ENCODE measurements at places on chromosomes 11 and 22.

- no peak for DNase-seq
Observed at GRCh38 chr11:64711956-64712362, 11.0 kb downstream of the NRXN2 start.

GRCh38 chr11:8826901-8827560, 84.0 kb upstream of the AKIP1 start:
- DNase-seq = no peak

GRCh38 chr11:41917900-41918299, 458.4 kb upstream of the LRRC4C start:
- no peak for DNase-seq

GRCh38 chr11:112771851-112772250, 189.4 kb upstream of the NCAM1 start:
- no peak for DNase-seq

DNA sequence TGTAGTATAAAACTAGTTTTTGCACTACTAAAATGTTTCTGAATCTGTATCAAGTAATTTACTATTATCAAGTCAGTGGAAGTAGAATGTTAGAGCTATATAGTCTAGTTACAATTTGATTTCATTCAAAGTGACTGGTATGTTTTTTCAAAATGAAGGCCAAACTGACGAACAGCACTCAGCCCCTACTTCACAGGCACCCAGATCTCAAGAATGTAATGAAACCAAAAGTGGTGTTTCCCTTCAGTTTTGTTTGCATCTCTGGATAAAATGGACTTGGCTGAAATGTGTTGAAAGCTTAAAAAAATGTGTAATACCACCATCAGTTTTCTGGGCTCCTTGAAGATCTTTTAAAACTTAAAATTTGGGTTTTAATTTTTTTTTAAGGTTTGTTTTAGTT, 46.4 kb downstream of the QSER1 start:
- DNase-seq = no peak

GRCh38 chr11:19646921-19647320, 65.7 kb upstream of the NAV2 start:
- no peak for DNase-seq

GRCh38 chr11:64102005-64102738, 63.7 kb downstream of the MACROD1 start:
- DNase-seq = no peak

- DNase-seq = no peak
Observed at GRCh38 chr22:45763236-45763624, 91.6 kb downstream of the ATXN10 start.

DNA sequence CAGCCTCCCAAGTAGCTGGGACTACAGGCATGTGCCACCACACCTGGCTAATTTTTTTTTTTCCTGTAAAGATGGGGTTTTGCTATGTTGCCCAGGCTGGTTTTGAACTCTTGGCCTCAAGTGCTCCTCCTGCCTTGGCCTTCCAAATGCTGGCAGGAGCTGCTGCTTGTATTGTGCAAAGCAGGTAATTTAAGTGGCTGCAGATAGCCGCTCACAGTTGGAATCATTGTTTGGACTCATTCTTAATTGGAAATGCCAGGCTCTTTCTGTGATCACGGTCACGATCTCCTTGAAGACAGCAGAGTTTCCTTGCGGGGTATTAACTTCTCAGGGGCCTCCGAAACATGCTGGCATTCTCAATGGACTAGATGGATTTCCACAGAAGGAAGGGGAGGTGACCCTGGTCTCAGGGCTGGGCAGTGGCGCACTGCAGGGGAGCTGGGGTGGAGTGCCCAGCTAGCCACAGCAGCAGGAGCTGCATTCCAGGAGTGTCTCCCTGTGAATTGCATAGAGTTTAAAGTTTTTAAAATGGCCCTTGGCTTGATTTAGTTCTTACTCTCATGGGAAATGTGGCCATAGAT, 136.1 kb downstream of the MORC2 start:
- DNase-seq = no peak

GRCh38 chr11:115267871-115268270, 236.3 kb downstream of the CADM1 start:
- no peak for DNase-seq

GRCh38 chr11:995752-996420, 40.6 kb downstream of the MUC6 start:
- DNase-seq = peak; percentile 42

- no peak for DNase-seq
Observed at GRCh38 chr11:44120169-44120568, 24.7 kb downstream of the EXT2 start.

- no peak for DNase-seq
Observed at GRCh38 chr11:17954395-17955252, 58.2 kb downstream of the SERGEF start.

- peak; percentile 3 for DNase-seq
Observed at GRCh38 chr22:24445481-24446259, 18.3 kb downstream of the ADORA2A start.

- no peak for DNase-seq
Observed at GRCh38 chr22:31833930-31834329, 80.1 kb downstream of the DEPDC5 start.

DNA sequence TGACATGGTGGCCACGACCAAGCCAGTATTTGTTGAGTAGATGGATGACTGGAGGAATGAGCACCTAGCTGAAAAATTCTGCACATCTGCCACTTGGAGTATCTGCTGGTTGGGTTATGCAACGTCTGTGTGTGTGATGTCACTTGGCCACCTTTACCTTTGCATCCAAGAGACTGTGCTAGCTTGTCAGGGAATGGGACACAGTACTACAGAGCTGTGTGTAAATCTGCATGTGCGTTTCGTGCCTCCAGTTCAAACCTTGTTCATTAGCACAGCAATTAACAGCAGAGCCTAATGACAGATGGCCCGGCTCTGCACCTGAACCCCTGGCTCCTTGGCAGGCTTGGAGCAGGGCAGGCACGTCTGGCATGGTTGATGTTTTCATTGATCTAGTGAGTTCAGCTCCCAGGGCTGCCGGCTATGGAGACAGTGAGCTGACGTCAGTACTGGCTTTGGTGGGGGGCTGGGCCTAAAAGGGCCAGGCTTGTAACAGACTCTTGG, 188.4 kb upstream of the NAV2 start:
- no peak for DNase-seq

DNA sequence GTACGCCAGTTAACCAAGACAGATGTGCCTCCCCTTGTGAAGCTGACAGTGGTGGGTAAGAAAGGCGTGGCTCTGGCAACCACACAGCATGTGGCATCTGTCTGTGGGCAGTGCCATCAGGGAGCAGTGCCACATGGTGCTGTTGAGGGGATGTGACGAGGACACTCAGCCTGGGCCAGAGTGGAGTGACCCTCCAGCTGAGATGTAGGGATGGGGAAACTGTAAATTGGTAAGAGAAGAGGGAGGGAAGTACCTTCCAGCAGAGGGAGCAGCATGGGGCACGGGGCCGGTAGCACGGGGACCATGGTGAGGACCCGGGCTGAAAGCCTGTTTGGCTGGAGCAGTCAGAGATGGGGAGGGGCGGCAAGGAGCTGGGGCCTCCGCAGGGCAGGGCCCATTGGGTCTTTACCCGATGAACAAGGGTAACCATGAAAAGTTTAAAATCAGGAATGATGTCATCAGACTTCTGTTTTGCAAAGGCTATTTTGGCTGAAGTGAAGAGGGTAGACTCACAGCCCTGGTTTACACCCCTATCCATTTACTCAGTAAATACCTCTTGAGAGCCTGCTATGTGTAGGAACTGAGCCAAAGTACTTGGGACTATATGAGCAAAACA, 10.4 kb downstream of the TMPRSS6 start:
- no peak for DNase-seq

DNA sequence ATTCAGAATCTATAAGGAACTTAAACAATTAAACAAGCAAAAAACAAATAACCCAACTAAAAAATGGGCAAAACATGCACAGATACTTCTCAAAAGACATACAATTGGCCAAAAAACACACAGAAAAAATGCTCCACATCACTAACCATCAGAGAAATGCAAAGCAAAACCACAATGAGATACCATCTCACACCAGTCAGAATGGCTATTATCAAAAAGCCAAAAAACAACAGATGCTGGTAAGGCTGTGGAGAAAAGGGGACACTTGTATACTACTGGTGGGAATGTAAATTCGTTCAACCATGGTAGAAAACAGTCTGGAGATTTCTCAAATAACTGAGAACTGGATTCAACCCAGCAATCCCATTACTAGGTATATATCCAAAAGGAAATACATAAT, 24.8 kb downstream of the ENTHD1 start:
- DNase-seq = no peak

DNA sequence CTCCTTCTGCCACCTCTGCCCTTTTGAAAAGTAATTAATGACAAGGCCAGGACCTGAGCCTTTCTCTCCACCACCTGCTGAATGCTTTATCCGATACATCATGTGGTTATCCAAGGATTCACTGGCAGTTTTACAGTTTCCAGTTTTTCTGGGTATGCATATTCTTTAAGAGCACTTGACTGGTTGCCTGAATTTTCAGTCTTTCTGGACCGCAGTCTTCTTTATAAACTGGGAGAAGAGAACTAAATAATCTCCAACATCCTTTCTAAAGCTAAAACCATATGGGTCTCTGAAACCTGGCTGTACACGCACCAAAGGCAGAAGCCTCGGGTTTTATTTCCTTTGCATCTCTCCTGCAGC, 65.1 kb downstream of the BTG4 start:
- no peak for DNase-seq

- peak; percentile 27 for DNase-seq
Observed at GRCh38 chr22:33922349-33922681, 2.0 kb upstream of the LARGE1 start.

DNA sequence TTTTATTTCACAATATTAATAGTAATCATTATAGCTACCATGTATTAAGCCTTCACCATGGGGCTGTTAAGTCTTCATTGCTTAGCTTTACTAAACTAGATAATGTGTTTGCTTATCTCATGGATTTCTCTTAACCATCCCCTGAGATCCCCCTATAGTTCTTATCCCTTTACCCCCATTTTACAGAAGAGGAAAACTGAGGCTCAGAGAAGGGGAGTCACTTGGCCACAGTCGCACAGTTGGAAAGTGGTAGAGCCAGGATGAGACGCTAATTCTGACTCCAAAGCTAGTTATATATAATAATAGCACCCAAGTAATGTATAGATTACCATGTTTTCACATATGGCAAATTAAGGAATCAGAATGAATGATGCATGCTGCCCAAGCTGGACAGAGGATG, 9.7 kb upstream of the TFIP11 start:
- no peak for DNase-seq

GRCh38 chr22:47006433-47006832, 244.0 kb downstream of the TBC1D22A start:
- no peak for DNase-seq

GRCh38 chr11:12817681-12818332, 143.6 kb downstream of the TEAD1 start:
- no peak for DNase-seq

DNA sequence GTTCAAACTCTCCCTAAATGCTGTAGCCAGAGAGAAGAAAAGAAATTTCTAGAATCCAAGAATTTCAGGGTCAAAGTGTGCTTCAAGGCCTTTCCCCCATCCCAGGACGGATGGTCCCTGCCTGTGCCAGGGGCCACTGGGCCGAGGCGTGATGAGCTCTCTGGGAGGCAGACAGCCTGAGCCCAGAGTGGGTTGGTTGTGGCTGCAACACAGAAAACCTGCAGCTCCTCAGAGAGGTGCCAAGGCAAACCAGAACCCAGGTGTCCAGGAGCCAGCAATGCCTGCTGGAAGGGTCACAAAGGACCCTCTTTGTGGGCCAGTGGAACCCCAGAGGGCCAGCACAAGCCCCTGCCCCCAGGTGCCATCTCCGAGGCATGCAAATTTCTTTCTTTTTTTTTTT, 2.6 kb upstream of the APOL6 start:
- no peak for DNase-seq

DNA sequence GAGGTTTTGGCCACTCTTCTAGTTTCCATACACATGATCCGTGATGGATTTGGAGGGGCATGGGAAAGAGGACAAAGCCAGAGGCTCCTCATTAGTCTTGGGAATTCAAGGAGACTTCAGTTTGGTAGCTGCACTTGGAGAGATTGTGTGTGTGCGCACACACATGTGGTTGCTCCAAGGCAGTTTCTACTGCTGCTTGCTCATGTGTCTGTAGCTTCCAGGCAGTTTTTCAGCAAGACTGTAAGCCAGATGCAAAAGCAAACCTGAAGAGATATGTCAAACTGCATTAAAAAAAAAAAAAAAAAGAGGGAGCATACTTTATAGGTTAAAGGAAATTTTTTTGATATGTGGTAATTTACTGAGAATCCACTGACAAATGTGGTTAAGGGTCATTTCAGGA, 95.7 kb downstream of the OSBP2 start:
- no peak for DNase-seq

DNA sequence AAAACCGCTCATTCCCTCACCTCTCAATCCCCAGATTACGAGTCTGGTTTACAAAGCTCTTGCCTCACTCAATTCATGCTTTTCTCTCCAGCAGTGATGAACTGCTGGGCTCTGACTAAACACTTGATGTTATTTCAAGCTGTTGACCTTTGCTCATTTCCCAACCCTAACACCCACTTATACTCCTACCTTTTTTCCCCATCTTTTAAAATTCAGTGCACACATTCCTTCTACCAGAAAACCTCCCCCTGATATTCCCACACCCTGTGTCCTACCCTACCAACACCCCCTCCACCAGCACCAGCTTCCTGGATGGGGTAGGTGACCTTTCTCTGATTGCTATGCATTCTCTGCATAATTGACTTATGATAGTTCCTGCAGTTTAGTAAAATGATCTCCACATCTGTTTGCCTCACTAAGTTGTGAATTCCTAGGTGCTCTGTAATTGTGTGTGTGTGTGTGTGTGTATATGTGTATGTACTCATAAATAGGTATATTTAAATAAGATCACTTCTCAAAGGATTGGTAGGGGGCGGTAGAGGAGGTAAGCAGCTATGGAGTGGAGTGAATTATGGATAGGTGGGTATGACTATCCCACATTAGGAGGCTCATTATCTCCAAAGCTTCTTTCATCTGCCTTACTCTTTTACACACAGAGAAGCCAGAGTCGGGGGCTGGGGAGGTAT, 842 bp downstream of the HEPACAM start:
- no peak for DNase-seq

DNA sequence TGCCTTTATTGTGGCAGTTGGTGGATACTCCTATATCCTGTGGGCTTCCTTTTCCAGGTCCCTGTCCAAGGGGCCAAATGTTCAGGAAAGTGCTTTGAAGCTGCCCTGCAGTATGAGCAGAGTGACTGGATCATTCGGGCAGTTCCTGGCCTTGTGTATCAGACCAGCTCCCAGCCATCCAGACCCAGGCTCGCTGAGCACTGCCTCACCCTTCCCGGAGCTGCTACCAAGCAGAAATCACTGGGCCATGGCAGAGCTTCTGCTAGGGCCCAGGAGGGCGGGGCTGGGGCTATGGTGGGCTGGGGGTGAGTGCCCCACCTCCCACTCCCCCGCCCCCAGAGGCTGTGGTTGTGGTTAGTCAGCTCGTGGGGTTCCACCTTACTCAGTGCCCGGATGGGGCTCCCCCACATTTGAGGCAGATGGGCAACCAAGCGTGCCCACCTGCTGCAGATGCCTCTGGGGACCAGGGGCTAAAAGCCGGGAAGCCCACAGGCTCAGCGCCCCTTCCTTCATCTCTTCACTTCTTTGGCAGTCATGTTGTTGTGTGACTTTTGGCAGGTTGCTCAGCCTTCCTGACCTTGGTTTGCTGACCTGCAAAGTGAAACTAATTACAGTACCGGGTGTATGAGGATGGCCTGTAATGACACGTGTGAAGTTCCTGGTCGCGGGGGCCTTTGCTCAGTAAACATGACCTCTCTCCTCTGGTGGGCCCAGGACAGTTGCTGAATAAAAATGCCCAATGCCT, 2.1 kb upstream of the LRRC32 start:
- no peak for DNase-seq

- DNase-seq = peak; percentile 37
Observed at GRCh38 chr11:76253416-76253815, 47.1 kb upstream of the WNT11 start.

All from NCI-H510A treated with DMSO at 0.1 percent for 48 hours (cell line).